Left ventricle myocardium superior (tissue), 1 donor: ENCODE measurements at places on chromosomes 3 and 15. TPM values are rescaled to one million over a fixed set of nuclear protein-coding genes. Genes with fewer than 3 reads are reported as not detected.

The GJD2 gene
- not detected for total RNA-seq

The FBXW12 gene
- not detected for total RNA-seq

The BDH1 gene
- total RNA-seq = 56.3 TPM

The ISG20 gene
- 3.6 TPM for total RNA-seq

The P2RY13 gene
- 1.2 TPM for total RNA-seq

The LAMB2 gene
- 798 TPM for total RNA-seq

The KLHL40 gene
- 0.12 TPM for total RNA-seq

The TMEM158 gene
- total RNA-seq = 0.82 TPM

The TPM1 gene
- 14,056 TPM for total RNA-seq

The DHFR2 gene
- total RNA-seq = 3.5 TPM

The FSD2 gene
- 150 TPM for total RNA-seq

The TLNRD1 gene
- 6.4 TPM for total RNA-seq

The SUMF1 gene
- 6.8 TPM for total RNA-seq

The SCAANT1 gene
- total RNA-seq = not detected

The DAZL gene
- total RNA-seq = not detected

The TPRG1 gene
- 2.7 TPM for total RNA-seq

The ADAMTSL3 gene
- total RNA-seq = 9.2 TPM

The SLC6A1 gene
- total RNA-seq = 0.62 TPM

The FETUB gene
- total RNA-seq = not detected

The TMC3 gene
- total RNA-seq = not detected

The C3orf49 gene
- not detected for total RNA-seq

The POTEB3 gene
- not detected for total RNA-seq

The PTH1R gene
- total RNA-seq = 13.0 TPM

The ERICH6 gene
- total RNA-seq = not detected

The CYP1A2 gene
- total RNA-seq = not detected

The TMEM89 gene
- not detected for total RNA-seq

The TM6SF1 gene
- 6.5 TPM for total RNA-seq

The CLDN16 gene
- not detected for total RNA-seq

The KCNH8 gene
- 0.05 TPM for total RNA-seq

The PPP2R3A gene
- total RNA-seq = 105 TPM

The ANKRD63 gene
- total RNA-seq = 1.0 TPM

The SCAP gene
- total RNA-seq = 53.0 TPM

The NR2F2 gene
- total RNA-seq = 18.0 TPM

The LRRC2 gene
- total RNA-seq = 122 TPM

The RNF7 gene
- total RNA-seq = 85.0 TPM

The CCR8 gene
- total RNA-seq = not detected

The C3orf22 gene
- not detected for total RNA-seq

The THBS1 gene
- total RNA-seq = 29.5 TPM

The GABRB3 gene
- 4.5 TPM for total RNA-seq

The USP8 gene
- total RNA-seq = 43.3 TPM

The ATRIP gene
- 4.9 TPM for total RNA-seq

The GPR149 gene
- total RNA-seq = not detected

The PLA2G4E gene
- total RNA-seq = not detected

The PPM1L gene
- total RNA-seq = 56.4 TPM

The SPATA12 gene
- total RNA-seq = not detected

The RETNLB gene
- total RNA-seq = not detected

The NAALADL2 gene
- 3.1 TPM for total RNA-seq
